AG04449 (cell line): ENCODE measurements at places on chromosomes 11 and 22.

DNA sequence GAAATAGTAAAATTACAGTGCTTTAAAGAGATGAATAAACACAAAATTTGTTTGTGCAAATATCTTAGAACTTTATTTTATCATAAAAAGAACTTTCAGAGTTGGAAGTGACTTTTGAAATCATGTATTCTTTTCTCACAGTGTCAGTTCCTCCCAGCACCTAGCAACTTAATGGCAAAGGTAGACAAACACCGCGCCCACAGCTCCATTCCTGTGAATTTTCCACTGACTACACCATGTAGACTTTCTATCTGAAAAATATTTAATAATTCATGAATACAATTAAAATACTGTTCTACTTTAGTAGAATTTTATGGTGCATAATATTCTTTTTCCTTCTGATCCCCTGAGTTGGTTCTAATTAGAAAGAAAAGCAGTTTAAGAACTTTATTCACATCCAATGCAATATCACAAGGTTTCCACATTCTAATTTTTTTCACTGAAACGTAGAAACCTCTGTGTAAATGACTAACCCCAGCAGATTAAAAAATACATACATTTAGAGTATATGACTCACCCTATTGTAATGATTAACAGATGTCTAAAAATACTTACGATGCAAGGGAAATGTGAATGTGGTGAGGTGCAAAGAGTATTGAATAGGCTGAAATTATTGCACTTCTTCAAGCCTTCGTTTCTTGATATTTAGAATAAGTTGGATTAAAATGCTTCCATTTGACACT, 218.2 kb upstream of the CCDC179 start:
- peak; percentile 21 for DNase-seq

- DNase-seq, result no peak
Observed at GRCh38 chr11:96119211-96119610, 195.3 kb upstream of the MTMR2 start.

GRCh38 chr22:24444729-24445466, 17.5 kb downstream of the ADORA2A start:
- DNase-seq, result no peak

DNA sequence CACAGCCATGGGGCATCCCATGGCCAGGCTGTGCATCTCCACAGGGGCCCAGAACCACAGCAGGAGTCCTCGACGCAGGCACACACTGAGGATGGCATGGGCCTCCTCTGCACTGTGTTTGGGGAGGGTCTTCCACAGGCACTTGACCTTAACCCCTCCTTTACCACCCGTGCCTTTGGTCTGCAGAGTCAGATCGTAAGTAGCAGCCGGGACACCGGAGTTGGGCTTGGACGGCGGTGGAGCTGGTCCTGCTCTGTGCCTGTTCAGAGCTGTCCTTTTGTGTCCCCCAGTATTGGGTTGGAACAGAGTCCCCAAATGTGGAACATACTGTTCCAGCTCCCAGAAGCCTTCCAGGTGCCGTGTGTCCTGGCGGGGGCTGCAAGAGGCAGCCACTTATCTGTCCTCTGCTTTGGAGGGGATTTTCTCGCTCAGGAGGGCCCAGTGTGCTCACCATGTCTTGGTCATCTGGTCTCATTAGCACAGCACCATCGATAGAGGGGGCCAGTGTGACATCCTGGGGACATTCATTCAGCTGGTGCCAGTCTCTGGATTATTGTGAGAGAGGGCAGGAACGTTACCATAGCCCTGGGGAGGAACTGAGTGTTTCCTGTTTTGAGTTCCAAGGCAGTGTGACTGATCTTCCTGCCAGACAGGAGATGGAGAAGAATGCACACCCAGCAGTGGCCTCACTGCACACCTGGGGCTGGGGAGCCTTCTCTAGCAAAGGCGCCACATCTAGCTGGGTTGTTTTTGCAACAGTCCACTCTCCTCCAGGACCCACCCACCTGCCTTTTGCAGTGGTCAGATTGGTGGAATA, 12.4 kb downstream of the CRELD2 start:
- DNase-seq, result no peak

- DNase-seq, result no peak
Observed at GRCh38 chr11:95305705-95306104, 74.7 kb upstream of the SESN3 start.

DNA sequence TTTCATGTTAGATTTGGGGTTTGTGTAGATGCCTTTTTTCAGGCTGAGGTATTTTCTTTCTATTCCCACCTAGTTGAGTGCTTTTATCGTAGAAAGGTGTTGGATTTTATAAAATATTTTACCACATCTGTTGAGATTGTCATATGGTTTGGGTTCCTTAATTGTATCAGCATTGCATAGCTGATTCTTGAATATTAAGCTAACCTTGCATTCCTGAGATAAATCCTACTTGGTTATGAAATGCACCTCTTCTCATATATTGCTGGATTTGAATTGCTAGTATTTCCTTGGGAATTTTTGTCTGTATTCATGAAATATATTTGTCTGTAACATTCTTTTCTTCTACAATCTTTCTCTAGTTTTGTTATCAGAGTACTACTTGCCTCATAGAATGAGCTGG, 10.1 kb downstream of the XKR3 start:
- DNase-seq, result no peak

DNA sequence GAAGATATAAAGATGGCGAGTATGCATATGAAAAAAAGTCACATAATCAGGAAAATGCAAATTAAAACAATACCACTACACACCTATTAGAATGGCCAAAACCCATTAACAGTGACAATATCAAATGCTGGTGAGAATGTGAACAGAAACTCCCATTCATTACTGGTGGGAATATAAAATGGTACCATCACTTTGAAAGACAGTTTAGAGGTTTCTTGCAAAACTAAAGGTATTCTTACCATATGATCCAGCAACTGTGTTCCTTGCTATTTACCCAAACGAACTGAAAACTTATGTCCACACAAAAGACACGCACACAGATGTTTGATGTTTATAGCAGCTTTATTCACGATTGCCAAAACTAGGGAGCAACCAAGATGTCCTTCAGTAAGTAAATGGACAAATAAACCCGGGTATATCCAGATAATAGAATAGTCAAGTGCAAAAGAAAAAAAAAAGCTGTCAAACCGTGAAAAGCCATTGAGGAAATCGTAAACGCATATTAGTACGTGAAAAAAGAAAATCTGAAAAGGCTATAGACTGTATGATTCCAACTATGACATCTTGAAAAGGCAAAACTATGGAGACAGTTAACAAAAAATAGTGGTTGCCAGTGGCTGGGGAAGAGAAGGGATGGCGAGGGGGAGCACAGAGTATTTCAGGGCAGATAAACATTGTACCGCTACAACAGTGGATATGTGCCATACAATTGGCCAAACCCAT, 7.2 kb downstream of the PICALM start:
- DNase-seq, result no peak

DNA sequence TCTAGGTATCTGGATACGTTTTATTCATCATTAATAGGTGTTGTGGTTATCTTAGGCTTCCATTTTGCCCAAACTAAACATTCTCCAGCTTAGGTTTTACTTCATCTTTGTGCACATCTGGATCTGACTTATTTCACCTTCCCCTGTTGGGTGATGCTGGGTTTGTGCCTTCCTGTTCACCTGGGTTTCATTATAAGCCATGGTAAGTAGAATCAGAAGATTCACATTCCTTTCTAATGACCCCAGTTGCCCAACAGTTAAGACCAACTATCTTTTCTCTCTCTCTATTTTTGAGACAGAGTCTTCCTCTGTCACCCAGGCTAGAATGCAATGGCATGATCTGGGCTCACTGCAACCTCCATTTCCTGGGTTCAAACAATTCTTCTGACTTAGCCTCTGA, 44.6 kb downstream of the LMO2 start:
- DNase-seq, result no peak

- no peak for DNase-seq
Observed at GRCh38 chr11:75311858-75312288, 39.6 kb downstream of the ARRB1 start.

DNA sequence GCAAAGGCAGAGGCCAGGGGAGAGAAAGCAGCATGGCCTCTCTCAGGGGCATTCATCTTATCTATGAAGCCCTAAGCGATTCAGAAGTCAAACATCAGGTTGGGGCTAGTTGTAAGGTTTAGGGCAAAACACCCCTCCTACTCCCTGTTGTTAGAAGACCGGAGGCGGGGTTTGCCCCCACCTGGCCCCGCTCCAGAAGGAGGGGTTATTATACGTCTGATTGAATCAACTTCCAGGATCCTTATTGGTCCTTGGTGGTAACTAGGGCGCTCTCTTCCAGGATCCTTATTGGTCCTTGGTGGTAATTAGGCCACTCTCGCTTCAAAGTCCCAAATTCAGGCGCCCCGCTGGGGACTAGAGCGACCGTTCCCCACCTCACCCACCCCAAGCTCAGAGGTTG, 12.1 kb upstream of the SMTN start:
- DNase-seq, result no peak

- no peak for DNase-seq
Observed at GRCh38 chr11:12914400-12914912, 94.7 kb upstream of the RASSF10 start.

- DNase-seq, result no peak
Observed at GRCh38 chr11:68212421-68213134, 518 bp downstream of the KMT5B start.

DNA sequence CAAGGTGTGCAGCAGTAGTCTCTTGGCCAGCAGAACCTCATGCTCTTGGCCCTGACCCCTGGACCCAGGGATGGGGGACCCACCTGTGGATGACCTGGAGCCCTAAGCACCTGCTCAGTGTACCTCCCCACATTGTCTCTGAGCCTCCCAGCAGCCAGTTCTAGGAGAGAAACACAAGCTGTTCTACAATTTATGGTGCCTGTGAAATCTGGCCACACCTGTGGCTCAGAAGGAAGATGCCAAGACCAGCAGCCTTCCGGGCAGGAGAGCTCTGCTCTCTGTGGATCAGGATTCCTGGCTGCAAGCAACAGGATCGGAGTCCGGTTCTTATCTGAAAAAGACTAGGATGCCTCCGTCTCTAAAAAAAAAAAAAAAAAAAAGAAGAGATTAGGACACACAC, 103.6 kb upstream of the ANO1 start:
- no peak for DNase-seq

DNA sequence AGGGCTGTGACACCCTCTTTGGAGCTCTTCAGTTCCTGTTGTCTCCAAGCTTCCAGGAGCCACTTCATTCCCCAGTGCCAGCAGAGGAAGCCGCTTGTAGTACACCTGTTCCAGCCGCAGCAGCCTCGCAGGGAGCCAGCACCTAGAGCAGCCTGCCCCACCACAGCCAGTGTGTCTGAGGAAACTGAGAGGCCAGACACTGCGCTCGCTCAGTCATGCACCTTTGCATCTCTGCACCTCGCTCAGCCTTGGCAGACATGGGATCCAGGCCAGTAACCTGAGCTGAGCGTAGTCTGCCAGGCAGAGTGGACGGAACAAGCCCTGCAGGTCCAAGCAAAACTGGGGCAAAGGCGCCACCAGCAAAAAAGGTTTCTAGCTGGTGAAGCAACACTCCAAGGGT, 1072.1 kb downstream of the JRKL start:
- DNase-seq, result no peak

DNA sequence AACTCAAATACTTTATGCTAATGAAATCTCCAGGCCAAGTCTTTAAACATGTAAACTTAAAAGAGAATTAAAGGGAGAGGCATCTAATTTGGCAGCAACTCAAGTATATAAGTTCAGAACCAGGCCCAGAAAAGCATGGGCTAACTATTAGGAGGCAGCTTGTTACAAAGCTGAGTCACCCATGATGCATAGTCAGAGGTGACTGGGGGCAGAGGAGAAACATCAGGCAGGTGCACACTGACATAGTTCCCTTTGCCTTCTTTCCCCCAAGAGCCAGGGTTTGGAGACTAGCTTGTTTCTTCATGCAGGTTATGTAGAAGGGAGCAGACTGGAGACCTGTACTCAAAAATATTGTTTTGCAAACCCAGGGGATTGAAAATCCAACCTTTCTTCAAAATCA, 619.0 kb downstream of the SOX6 start:
- no peak for DNase-seq

DNA sequence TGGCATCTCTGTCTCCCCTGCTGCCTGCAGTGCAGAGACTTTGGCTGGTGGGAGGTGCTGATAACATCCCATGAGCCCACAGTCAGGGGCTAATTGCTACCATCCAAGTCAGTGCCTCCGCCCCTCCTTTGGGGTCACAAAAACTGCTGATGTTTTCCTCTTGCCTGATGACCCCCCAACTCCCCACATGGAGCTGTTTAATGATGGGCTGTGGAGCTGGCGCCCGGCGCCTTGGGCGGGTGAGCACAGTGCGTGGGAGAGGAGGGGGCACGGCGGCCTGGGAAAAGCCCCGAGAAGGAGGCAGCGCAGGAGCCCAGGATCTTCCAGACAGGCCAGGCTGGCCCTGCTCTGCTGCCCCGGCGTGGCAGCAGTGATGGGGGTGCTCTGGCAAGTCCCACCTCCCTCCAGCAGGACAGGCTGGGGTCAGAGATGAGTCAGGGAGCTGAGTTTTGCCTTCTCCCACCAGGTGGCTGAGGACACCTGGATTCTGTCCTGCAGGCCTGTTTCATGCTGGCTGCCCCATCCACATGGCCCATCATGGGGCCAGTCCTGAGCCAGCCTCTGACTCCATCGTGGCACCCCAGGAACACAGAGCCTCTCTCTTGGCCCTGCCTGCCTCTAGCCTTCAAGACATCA, 43.8 kb downstream of the NECTIN1 start:
- no peak for DNase-seq

GRCh38 chr22:49994361-49995040, 18.1 kb downstream of the IL17REL start:
- no peak for DNase-seq

DNA sequence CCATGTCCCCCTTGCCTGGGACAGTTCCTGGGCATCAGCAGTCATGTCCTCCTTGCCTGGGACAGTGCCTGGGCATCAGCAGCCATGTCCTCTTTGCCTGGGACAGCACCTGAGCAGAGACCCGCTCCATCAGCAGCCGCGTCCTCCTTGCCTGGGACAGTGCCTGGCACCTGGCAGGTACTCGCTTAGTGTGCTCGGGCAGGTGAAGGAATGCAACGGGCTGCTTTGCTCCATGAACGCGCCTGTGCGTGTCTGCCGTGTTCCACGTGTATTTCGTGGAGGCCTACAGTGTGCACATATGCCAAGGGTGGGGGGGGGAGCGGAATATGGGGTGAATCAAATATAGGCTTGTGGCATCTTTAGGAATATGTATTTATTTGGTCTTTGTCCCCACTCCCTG, 1490.7 kb downstream of the TBC1D22A start:
- no peak for DNase-seq
